ENCODE measurements at places on chromosomes 5 and 9. TPM values are rescaled to one million over a fixed set of nuclear protein-coding genes. Genes with fewer than 3 reads are reported as not detected.

GRCh38 chr5:90279091-90279490 lies 130.5 kb downstream of the CETN3 start:
- DNase-seq = no peak

DNA sequence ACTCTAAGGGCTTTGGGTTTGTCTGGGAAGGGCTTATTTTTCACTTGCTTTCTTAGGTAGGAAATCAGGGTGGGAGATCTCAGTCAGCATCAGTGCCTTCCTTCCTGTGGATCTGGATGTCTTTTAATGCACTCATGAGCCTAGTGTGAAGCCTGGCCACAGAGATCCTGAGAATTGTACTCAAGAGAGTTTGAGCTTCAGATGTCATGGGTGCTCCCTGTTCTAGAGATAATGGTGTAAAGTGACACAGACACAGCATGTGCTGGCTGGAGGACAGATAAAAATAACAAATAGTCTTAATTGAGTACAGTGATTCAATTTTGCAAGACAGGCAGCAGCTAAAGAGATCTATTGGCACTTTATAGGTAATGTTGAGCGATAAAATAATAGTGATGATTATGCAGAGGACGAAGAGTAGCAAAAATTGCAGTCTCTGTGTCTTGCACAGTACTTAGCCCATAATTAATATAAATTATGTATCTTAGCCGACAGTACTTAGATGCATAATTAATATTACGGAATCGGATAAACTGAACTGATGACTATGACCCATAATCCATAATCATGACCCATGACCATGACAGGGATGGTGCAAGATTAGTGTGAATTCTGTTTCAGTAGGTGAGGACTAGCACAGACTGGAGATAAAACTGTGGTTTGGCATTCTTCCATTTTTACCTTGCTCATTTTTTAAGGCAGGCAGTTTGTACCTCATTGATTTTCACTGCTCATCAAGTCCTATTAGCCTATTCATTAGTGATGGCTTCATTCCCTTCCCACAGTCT lies 408.7 kb upstream of the PIK3R1 start:
- DNase-seq = no peak

SPATA31A3 gene
- not detected for total RNA-seq

ELAVL2 gene
- total RNA-seq = 0.16 TPM

AHRR gene
- total RNA-seq = not detected

FRMD3 gene
- total RNA-seq = 8.0 TPM

GRCh38 chr5:172445866-172446265 lies 8.5 kb downstream of the SH3PXD2B start:
- DNase-seq = no peak

GRCh38 chr5:36655161-36655560 lies 48.8 kb downstream of the SLC1A3 start:
- DNase-seq = peak; percentile 66

GRCh38 chr9:6781476-6781875 lies 23.7 kb downstream of the KDM4C start:
- no peak for DNase-seq

DNA sequence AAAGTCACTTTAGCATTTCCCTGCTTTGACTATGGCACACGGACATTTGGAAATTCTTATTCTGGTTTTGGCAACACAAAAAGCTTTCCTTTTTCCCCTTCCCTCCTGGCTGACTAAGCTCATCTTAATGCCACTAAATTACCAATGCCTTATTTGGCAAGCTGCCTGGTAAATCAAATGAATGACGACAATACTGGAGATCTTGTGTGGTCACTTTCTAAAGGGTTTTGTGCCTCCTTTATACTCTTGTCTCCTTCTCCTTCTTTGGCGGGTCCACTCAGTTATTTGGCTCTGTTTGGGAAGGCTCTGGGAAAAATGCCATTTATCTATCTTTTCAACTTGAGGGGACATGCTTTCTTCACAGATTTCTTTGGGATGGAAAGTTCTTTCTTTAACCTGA lies 34.9 kb downstream of the SH3GL2 start:
- DNase-seq = no peak

GRCh38 chr9:123757547-123757946 lies 172.4 kb downstream of the DENND1A start:
- peak; percentile 65 for DNase-seq

DNA sequence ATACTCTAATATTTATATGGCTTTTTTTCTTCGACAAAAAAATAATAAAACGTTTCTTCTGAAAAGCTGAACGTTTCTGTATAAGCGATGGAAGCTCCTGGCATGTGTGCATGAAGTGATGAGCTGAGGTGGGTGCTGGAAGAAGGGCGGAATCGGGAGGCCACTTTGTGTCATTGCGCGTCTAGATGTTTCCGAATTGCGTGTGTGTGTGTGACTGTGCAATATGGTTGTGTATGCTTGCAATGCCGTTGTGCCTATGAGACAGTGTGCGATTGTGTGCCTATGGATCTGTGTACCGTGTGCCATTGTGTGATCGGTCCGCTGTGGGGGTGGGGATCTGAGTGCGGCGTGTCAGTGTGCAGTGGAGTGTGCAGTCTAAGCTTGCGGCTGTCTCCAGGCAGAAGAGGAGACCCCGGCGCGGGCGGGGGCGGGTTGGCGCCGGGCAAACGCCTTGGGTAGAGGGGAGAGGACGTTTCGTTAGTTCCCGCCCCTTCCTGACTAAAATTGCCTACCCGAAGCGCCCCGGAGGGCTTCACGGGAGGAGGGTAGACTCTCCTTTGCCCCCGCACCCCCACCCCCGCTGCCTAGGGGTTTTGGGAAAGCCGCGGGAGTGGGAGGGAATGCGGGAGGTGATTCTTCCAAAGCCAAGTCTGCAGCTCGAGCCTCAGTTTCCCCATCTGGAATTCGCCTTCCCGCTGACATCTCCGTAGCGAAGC lies 24.2 kb downstream of the PCDHGC5 start:
- no peak for DNase-seq

FLT4 gene
- total RNA-seq = 5.3 TPM

DNA sequence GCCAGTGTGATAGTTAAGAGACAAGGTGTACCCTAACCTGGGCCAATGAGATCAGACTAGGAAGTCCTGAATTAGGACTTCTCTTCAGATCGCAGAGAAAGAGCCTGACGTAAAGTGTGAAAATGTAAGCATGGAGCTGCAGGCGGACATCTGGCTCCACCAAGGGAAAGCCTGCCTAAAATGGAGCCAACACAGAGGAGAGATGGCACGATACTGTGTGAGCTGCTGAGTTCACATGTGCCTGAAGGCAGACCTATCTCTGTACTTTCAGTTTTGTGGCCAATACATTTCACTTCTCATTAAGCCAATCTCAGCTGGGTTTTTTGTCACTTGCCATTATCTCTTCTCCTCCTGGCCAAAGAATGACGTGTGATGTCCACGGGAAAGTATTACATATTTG lies 210.5 kb downstream of the ELAVL2 start:
- DNase-seq = no peak

DNA sequence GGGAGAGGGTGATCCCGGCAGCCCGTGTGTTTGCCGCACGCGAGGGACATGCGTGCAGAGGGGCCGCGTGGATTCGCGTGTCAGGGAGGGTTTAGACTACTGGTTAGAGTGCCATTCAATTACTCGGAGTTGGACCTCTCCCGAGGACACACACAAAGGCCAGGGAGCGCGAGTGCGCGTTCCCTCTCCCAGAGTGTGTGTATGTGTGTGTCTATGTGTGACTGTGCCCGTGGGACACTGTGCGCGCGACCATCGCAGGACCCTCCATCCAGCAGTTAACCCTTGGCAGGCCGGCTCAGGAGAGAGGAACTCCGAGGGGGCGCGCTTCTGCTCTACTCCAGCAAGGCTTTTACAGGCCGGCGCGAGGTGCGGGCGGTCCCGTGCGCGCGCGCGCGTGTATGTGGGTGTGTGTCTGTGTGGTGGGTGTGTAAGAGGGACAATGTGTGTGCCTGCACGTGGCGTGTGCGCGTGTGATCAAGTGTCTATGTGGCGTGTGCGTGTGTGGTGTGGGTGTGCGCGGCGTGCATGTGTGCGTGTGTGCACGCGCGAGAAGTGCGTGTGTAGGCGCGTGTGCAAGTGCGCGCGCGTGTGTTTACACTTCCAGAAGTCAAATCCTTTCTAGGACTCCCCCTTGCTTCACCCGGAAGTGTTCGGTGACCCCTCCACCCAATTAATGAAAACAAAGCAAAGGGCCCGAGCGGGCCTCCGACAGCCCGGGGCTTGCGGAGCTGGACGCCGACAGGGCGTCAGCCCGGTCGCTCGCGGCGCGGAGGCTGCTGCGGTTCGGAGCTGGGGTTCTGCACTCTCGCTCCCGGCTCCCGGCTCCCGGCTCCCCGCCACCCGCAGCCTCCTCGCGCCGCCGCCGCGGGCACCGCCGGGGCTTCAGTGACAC lies 75.3 kb upstream of the TBCA start:
- no peak for DNase-seq

DNA sequence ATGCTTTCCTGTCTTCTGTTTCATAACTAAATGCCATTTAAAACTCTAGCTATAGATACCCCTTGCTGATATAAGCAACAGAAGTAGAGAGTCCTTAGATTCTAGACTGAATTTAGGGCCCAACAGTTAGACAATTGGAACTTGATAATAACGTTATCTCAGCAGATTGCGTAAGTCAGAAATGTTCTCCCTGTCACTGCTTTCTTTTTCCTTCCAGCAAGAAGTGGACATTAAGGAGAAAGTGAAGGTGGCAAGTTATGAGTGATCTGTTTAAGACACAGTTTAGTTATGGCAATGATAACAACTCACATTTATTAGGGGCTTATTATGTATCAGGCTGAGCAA lies 6.9 kb upstream of the GLIS3 start:
- no peak for DNase-seq

- no peak for DNase-seq
These were observed 20.3 kb downstream of the MELK start for GRCh38 chr9:36592801-36593583.
